ENCODE measurements at places on chromosomes 12 and 14.
A peak's percentile ranks its signal among the peaks of the same experiment; 100 is the strongest.

DNA sequence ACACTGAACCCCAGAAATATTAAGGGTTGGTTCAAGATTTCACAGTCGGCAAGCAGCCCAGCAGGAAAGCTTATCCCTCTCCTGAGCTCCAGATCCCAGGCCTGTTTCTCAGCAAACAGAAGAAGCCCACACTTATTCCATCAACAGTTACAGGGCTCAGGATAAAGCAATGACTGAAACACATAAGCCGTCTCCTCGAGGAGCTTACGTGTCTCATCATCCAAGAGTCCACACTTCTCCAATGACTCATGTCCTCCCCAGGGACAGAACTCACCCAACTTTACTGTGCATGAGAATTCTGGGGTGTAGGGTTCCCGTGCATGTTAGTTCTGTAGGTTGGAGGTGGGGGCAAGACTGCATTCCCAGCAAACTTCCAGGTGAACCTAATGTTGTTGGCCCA lies 31.2 kb downstream of the GSC start:
- H3K27ac ChIP-seq, result no peak overlapping the region
- no peak overlapping the region for H3K4me3 ChIP-seq
- no peaks in the 10 kb centered on the region for H3K4me1 ChIP-seq
- no peak for DNase-seq

GRCh38 chr14:66174453-66174891 lies 311.7 kb upstream of the CCDC196 start:
- H3K27ac ChIP-seq, result no peak overlapping the region
- H3K4me1 ChIP-seq, result peaks cover 4% of the 10 kb centered on the region
- H3K27me3 ChIP-seq, result peaks cover 9% of the 10 kb centered on the region
- no peaks in the 10 kb centered on the region for H3K36me3 ChIP-seq

GRCh38 chr12:87820524-87821202 lies 208.5 kb downstream of the C12orf50 start:
- peaks cover 57% of the 10 kb centered on the region for H3K4me1 ChIP-seq
- peaks cover under 1% of the 10 kb centered on the region for H3K36me3 ChIP-seq
- H3K27ac ChIP-seq, result peak overlapping the region; percentile 88
- H3K27me3 ChIP-seq, result no peaks in the 10 kb centered on the region
- no peak for DNase-seq

- H3K36me3 ChIP-seq, result peaks cover 10% of the 10 kb centered on the region
- no peak overlapping the region for H3K27ac ChIP-seq
- H3K27me3 ChIP-seq, result no peaks in the 10 kb centered on the region
- no peak for DNase-seq
Observed at GRCh38 chr12:75020068-75020557, 189.5 kb downstream of the KCNC2 start.

DNA sequence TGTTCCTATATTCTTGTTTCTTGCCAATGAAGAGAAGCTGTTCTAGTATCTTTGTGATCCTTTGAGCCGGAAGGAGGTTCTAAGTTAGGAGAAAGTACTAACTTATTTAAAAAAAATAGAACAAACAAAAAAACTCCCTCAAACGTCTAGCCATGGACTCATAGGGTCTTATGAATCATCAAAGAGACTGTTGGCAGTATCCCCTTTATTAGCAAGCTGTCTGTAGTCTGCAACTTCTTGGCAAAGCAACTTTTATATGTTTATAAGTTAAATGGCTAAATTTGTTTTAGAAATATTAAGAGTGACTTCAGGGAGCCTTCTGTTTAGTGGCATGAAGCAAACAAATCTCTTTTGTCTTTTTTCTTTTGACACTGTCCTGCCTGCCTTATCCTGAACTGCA lies 291.9 kb downstream of the FUT8 start:
- H3K27me3 ChIP-seq, result no peaks in the 10 kb centered on the region
- H3K36me3 ChIP-seq, result peaks cover 14% of the 10 kb centered on the region
- H3K4me3 ChIP-seq, result no peak overlapping the region
- H3K4me1 ChIP-seq, result no peaks in the 10 kb centered on the region
- no peak overlapping the region for H3K27ac ChIP-seq

GRCh38 chr12:91590966-91591638 lies 408.5 kb upstream of the DCN start:
- H3K27me3 ChIP-seq, result no peaks in the 10 kb centered on the region
- H3K36me3 ChIP-seq, result no peaks in the 10 kb centered on the region
- DNase-seq, result no peak
- no peak overlapping the region for H3K4me3 ChIP-seq
- H3K27ac ChIP-seq, result no peak overlapping the region

All from mesothelial cell of epicardium (in vitro differentiated cells).